ENCODE measurements at places on chromosomes 1 and 21.

DNA sequence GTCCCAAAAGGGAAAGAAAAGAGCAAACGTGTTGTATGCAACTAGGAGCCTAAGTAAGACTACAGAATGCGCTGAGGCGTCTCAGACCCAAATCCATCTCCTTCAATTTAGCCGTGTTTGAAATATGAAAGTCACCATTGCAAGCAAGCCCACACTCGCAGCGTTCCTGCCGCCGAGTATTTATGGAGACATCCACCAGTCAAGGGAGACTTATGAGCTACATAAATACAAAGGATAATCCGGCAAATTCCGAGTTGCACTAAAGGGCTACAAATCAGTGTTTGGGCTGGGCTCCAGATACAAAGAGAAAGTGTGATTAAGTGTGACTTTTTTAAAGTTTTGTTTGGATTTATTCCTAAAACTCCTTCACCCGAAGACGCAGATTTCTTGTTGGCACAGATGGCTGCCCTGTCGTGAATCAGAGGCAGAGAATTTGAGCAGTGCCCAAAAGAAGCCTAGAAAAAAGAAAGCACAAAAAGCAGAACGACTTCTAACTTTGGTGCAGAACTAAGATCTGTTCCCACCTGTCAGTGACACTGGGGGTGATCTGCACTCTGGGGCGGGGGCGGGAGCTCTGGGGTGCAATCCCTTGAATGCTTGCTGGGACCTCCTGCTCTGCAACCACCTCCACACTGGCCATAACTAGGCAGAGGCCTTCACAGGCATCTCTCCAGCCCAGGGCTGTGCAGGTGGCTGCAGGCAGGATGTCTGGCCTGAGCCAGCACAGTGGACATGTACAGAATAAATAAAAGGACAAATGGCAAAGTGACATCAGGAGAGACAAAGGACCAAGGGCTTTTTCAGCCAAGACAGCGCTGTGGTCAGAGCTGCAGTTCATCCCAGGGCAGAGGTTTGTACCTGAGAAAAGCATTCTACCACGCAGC lies 489.7 kb downstream of the NPHP4 start:
- no peak for DNase-seq

DNA sequence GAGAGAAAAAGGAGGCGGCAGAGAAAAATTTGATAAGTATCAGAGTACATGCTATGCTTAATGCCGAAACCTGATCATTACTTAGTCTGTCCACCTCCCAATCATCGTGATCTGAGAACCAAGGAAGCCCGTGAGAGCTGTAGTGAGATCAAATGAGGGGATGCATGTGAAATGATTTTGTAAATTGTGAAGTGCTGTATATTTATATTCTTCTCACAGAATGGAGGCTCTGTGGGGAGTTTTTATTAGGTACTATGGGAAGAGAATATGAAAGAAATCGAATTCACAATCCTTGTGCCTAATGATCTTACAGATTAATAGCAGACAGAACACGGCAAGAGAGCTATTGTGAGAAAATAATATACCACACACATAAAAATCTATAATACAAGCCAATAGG lies 115.5 kb downstream of the LYPLAL1 start:
- DNase-seq, result no peak

DNA sequence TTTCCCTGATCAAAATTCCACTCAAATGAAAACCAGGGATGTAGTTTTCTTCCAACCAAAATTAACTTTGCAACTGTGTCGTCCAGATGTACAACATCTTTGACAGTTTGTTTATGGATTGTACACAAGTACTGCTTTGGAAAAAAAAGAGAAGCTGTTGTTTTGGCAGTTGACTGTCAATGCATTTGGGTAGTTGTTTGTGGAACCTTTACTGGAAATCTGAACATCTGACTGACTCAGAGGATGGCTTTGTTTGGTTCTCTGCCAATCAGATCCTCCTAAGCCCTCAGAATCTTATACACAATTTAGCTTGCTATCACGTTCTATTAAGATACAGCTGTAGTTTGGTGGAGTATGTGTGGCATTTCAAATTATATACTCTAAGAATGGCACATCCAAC lies 195.0 kb downstream of the KCNK2 start:
- DNase-seq, result no peak

DNA sequence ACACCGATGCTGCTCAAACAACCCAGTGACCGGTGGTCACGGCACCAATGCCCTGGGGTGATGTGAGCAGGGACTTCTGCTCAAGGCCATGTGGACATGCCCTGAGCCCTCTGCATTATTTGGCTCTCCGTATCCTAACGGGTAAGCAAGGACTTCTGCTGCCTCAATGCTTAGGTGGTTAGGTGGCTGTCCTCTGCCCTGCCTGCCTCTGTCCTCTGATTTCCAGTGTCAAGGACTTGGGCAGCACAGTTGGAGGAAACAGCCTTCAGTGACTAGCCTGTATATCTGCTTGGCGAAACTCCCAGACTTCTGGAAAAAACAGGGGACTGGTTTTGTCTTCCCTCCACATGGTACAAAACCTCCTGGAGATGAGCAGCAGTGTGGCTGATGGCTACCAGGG lies 34.5 kb downstream of the DNAJC11 start:
- DNase-seq, result no peak

DNA sequence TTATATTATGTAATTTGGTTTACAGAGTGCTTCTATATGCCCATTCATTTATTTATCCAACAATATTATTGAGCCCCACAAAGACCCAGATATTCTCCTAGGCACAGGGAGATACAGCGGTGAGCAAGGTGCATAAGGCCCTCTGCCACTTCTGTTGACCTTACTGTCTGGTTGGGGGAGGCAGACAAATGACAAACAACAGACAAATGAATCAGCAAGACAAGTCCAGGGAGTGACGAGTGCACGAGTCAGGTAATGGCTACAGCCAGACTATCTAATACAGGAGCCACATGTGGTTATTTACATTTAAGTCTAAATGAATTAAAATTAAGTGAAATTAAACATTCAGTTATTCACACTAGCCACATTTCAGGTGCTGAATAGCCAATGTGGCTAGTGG lies 22.0 kb upstream of the BCAR3 start:
- no peak for DNase-seq

DNA sequence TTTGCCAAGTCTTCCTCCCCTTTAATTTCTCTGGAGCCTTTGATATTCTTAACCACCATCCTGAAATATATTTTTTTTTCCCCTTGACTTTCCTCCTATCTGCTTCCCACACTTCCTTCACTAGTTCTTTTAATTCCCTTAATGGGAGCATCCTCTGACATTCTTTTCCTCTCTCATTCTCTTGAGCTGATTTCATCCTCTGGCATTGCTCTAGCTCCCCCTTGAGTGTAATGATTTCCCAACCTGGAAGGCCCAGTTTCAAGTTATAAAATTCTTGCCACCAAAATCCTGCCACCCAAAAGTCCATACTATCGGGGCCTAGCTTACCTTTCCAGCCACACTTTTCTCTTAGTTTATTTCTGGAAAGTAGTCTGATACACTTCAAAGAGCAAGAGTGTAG lies 39.5 kb upstream of the UBE2U start:
- no peak for DNase-seq

DNA sequence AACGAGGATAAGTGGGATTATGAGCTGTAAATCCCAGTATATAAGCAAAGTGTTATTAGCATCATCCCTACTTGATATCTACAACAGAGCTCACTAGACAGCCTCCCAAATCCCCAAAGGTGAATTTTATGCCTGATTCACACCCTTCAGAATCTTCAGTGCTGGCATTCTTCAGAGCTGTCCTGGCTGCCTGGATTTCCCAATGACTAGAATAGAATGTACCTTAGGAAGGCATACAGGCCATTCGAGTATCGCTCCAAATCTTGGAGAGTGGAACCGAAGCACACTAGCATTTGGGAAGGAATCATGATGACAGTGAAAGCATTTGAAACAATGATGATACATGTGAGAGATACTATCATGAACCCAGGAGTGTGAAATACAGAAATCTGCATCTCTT lies 22.3 kb downstream of the ZBTB40 start:
- no peak for DNase-seq

- DNase-seq, result peak; percentile 65
Observed at GRCh38 chr1:16082283-16083038, 9.0 kb upstream of the FAM131C start.

DNA sequence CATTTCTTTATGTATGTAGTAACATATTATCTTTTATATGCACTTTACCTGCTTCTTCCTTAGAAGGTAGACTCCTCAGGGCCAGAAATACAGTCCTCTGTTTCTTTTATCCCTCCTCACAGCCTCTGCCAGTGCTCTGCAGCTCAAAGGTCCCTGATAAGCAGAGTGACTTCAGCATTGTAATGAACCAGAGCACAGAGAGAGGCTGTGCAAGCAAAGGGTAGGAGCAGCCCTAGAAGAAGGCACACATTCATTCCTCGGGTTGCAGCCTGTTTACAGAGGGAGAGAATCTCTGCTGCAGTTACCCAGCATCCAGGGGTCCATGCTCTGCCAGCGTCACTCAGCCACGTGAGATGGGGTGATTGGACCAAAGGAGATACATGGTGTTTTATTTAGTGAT lies 101.1 kb downstream of the RHOU start:
- DNase-seq, result no peak

GRCh38 chr1:16921391-16922185 lies at the start of gene CROCC:
Gene CROCC (plus strand): TSS chr1:16921931. CDS start chr1:16922019, 88 bp downstream.
- peak; percentile 71 for DNase-seq

DNA sequence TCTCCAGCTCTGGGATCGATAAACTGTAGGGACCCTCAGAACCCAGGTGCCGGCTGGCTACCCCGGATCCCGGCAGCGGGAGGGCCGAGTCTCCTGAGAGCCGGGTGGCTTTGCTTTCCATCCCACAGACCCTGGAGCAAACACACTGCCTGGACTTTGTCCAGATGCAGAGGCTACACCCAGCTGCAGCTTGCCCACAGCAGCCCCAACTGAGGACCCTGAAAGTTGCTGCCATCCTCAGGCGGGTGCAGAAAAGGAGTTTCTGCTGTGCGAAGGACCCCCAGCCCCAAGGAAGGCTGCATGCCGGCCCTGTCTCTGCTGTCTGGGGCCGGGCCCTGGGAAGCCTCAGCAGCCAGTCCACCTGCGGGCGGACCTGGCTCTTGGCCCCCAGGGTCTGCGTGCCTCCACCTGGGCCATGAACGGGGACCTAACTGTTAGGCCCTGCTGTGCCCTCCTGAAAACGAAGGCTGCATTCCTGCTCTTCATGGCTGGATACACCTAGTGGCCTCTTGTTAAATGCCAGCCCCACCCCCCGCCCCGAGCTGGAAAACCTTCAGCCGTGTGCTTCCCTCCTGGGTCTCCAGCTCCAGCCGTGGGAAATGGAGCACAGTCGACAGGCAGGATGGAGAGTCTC lies 97.5 kb upstream of the ARHGEF16 start:
- no peak for DNase-seq

GRCh38 chr21:38326429-38326828 lies 69.6 kb downstream of the KCNJ15 start:
- DNase-seq, result no peak

- DNase-seq, result peak; percentile 79
Observed at GRCh38 chr1:1250786-1251284, 4.3 kb upstream of the C1QTNF12 start.

GRCh38 chr1:155107309-155108264 lies 20.1 kb upstream of the EFNA1 start:
- DNase-seq, result no peak

- no peak for DNase-seq
Observed at GRCh38 chr1:40184193-40184592, 23.0 kb downstream of the RLF start.

- DNase-seq, result no peak
Observed at GRCh38 chr1:100622037-100622436, 84.1 kb downstream of the GPR88 start.

DNA sequence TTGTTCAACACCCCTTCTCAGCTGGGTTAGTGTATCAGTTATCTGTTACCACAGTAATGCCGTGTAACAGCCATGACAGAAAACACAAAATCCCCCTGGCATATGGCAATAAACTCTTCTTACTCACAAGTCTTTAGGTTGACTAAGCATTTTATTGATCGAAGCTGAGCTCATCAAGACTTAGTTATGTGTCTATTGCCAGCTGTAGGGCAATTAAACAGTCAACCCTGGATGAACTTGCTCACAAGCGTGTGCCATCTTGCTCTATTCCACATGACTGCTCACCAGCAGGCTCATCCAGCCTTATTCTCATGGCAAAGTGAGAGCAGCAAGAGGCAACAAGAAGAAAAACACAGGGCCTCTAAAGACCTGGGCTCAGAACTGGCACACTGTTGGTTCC lies 333.8 kb upstream of the PTBP2 start:
- no peak for DNase-seq

DNA sequence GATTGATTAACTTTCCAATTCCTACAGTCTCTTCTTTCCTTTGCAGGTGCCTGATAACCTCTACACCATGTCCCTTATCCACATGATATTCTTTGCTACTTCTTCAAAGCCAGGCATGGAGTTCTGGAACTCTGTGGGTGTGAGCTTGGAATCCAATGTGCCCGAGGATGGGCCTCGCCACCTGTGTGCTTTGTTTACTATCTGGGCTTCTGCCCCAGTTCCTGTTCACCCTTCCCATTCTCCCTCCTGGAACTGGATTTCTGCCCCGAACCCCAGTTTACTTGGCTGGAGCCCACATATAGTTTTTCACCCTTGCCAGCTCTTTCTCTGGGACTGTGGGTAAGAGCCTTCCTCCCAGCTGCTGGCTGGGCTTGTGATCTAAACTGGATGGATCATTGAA lies 75.2 kb upstream of the AK4 start:
- no peak for DNase-seq

DNA sequence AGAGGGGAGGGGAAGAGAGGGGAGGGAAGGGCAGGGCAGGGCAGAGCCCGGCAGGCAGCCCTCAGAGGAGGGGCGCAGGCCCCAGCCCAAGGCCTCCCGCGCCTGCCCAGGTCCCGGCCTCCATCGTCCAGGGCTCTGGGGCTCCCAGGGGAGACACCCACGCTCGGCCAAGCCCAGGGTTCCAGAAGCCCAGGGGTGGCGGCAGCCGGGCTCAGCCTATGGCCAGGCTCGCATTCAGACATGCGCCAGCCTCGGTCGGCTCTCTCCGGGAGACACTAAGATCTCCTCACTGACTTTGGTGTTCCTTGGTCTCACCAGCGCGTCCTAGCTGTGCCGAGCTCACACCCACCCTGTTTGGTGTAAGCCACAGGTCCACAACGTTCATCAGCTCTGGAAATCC lies 7.1 kb upstream of the ANKRD65 start:
- DNase-seq, result no peak

- no peak for DNase-seq
Observed at GRCh38 chr1:209800984-209801834, 4.7 kb downstream of the IRF6 start.

GRCh38 chr1:1072299-1072848 lies 1.7 kb downstream of the RNF223 start:
- no peak for DNase-seq

- no peak for DNase-seq
Observed at GRCh38 chr1:152000964-152001630, 7.4 kb upstream of the S100A10 start.

- DNase-seq, result no peak
Observed at GRCh38 chr1:115356356-115356755, 18.3 kb upstream of the NGF start.

Data from CD8-positive, alpha-beta T cell (primary cell).